Activated CD4-positive, alpha-beta T cell treated with anti-CD3 and anti-CD28 coated beads, Interleukin-2, amount 50 U/mL, for 48 hours (primary cell): ENCODE measurements at places on chromosomes 4 and X.
A peak's percentile ranks its signal among the peaks of the same experiment; 100 is the strongest.

DNA sequence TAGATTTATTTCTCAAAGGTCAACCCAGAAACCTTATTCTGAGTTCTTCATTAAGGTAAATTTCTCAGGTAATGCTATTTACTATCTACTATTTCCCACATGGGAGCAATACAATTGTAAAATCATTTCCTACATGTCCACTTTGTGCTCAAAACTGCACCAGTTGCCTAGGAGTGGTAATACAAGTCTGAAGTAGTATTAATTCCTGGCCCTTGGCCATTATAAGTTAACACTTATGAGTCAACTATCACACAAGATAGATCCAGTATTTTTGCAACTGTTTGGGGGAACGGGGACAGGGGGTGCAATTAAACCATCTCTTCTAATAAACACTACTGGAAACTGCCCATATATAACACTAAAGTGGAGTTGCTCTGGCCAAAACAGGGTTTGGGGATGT, 48.9 kb downstream of the ACSL4 start:
- no peak for DNase-seq

- DNase-seq: peak; percentile 53
Observed at GRCh38 chrX:153818571-153819383, 11.6 kb downstream of the PDZD4 start.

GRCh38 chr4:149980121-149980682, 98.0 kb upstream of the DCLK2 start:
- no peak for DNase-seq

- no peak for DNase-seq
Observed at GRCh38 chr4:56222514-56222913, 164.8 kb downstream of the AASDH start.

GRCh38 chr4:82787342-82787741, 11.3 kb downstream of the SCD5 start:
- no peak for DNase-seq

GRCh38 chrX:21926527-21927278, 13.8 kb upstream of the SMS start:
- no peak for DNase-seq

DNA sequence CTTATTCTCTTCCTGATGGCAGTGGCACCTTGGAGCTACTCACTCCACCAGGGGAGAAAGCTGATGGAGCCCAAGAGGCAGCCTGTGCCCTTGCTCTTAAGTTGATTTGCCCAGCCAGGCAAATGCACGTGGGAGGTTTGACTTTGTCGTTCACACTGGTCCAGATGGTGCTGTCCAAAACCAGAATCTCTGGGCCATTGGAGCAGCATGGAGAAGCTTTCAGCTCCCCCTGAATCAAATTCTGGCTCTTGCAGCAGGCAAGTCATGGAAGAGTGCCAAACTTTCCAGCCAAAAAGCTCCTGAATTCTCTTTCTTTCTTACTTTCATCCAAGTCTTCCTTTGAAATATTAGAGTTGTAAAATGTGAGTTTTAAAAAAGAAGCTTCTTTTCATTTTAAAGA, 970.4 kb downstream of the RPA4 start:
- no peak for DNase-seq

- DNase-seq: no peak
Observed at GRCh38 chrX:20913760-20914159, 460.5 kb upstream of the CNKSR2 start.

DNA sequence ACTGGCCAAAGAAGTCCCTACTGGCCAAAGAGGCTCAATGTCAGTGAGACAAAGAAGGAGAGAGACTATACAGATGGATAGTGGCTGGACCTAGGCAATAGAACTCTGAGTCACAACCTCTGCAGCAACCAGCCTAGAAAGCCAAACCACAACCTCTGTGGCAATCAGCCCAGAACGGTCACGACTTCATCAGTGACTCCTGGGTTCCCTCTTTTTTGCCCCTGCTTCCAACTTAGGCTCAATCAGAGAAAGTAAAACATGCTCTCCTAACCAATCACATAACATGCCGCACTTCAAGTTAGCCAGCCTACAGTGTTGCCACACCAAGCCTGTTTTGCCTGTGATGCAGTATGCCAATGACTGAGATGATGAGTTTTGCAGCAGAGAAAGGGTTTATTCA, 203.4 kb downstream of the ANAPC10 start:
- no peak for DNase-seq

GRCh38 chr4:98794565-98795205, 134.2 kb downstream of the EIF4E start:
- peak; percentile 67 for DNase-seq
